ENCODE measurements at places on chromosomes 3 and 15.

DNA sequence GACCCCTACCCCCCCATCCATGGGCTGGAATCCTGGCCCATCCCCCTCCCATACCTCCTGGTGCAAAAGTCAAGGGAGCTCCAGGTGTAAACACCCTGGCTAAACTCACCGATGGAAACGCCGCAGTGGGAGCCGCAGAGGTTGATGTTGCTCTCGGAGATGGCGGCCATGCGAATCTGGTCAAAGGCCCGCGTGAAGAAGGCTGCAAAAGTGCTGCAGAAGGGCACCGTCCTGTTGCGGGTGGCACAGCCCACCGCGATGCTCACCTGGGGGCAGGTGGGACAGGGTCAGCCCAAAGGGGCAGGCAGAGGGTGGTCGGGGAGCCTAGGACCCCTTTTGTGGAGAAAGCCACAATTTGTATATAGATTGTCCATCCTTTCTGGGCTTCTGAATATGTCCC, 26.7 kb downstream of the TKT start:
- no peak for DNase-seq

- no peak for DNase-seq
Measured at GRCh38 chr3:17738921-17739320, 3.5 kb downstream of the TBC1D5 start.

GRCh38 chr3:16297997-16298885, 33.2 kb downstream of the OXNAD1 start:
- no peak for DNase-seq

- DNase-seq = no peak
Measured at GRCh38 chr3:128336337-128337156, 130.1 kb downstream of the DNAJB8 start.

GRCh38 chr3:36206956-36207580, 173.2 kb upstream of the STAC start:
- DNase-seq = no peak

GRCh38 chr3:12998648-12999047, 74.6 kb downstream of the IQSEC1 start:
- no peak for DNase-seq

- DNase-seq = peak; percentile 79
Measured at GRCh38 chr3:176663837-176664831, 533.1 kb downstream of the TBL1XR1 start.

DNA sequence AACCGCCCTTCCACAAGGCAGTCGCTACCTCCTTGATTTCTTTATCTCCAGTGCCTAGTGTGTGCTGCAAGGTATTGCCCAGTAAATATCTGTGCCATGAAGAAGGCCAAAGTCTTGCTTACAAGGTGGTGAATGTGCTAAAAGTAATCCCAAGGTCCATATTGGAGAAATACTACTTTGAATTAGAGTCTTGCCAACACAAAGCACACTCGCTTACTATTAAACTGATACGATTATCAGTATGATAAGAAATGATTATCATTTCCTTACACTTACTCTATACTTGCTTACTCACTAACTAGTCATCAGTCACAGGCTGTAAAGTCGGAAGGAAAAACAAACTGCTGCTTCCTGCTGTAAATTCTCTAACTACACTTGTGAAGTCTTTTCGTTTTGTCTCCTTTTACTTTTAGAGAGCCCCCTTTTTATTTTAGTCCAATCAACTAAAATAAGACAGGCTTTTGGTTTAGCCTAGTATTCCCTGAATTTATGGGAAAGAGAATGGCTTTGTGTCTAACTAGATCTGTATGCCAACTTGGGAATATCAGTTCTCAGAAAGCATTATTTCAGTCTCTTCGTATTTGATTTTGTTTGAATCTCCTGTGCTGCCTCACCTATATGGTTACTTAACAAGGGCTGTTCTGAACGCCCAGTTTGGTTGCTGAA, 107.1 kb upstream of the TSC22D2 start:
- DNase-seq = peak; percentile 62

Measured in EH (cell line).